ENCODE measurements at places on chromosomes 6 and 20.

DNA sequence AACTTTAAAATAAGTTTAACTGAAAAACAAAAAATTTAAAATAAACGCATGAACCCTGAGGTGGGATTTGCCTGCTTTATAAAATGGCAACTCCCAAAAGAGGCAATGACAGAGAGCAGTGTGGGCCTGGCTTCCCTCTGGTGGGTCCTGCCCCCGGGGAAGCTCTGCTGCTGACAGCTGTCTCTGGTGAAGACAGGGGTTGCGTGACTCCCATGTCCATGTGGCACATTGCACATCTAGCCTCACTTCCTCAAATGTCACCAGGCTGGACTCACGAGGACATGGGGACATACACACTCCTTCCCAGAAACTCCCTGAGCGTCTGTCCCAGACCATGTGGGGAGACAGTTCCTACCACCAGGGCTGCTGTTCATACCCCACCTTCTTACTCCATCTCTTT is 66.2 kb downstream of the ABHD12 start:
- no peak for DNase-seq

DNA sequence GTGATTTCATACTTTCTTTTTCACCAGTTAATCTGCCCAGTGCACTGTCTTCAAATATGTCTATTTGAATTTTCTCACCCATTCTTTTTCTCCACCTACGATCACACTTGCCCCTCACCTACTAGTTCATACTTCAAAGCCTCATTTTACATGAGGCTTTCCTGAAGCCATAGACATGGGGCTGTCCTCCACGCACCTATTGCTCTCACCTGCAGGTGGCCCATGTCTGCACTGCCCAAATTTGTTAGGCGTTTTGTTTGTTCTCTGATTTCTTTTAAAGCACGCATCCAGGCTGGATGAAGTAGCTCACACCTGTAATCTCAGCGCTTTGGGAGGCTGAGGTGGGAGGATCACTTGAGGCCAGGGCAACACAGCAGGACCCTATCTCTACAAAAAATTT is 106.8 kb upstream of the RIPOR2 start:
- DNase-seq = no peak

DNA sequence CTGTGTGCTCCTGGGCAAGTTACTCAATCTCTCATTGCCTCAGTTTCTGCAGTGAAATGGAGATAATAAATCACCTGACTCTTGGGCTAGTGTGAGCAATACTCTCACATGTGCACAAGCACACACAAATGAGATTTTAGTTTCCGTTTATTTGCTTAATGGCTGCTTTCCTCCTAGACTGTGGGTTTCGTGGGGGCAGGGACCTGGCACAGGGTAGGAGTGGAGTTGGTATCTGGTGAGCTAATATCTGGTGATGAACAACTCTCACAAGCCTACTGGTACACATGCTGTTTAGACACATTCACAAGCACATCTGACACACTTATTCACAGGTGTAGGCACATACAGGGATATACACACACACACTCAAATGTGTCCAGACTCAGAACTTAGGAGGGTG is 73.8 kb downstream of the TOX2 start:
- no peak for DNase-seq

DNA sequence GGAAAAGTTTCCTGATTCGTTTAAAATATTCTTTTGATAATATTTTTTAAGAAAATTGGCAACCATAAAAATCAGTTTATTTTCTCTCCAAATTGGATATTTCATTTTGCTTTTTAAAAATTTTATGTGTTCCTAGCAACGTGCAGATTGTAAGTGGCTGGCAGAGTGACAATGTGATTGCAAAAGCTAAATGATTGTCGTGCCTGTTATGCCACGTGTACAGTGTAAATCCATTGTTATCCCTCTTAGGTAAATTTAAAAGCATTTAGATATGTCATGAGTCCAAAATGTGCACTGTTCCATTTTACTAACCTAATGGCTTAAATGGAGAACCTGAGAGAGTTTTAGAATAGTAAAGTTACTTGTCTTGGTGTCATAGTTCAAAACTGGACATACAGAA is 94.4 kb upstream of the ADGRF4 start:
- DNase-seq = peak; percentile 6

GRCh38 chr6:46961232-46961631 is 39.5 kb upstream of the ADGRF5 start:
- DNase-seq = no peak

GRCh38 chr6:134908906-134909516 is 40.9 kb downstream of the ALDH8A1 start:
- DNase-seq = peak; percentile 99

- no peak for DNase-seq
Measured at GRCh38 chr6:38599261-38599660, 40.5 kb downstream of the BTBD9 start.

DNA sequence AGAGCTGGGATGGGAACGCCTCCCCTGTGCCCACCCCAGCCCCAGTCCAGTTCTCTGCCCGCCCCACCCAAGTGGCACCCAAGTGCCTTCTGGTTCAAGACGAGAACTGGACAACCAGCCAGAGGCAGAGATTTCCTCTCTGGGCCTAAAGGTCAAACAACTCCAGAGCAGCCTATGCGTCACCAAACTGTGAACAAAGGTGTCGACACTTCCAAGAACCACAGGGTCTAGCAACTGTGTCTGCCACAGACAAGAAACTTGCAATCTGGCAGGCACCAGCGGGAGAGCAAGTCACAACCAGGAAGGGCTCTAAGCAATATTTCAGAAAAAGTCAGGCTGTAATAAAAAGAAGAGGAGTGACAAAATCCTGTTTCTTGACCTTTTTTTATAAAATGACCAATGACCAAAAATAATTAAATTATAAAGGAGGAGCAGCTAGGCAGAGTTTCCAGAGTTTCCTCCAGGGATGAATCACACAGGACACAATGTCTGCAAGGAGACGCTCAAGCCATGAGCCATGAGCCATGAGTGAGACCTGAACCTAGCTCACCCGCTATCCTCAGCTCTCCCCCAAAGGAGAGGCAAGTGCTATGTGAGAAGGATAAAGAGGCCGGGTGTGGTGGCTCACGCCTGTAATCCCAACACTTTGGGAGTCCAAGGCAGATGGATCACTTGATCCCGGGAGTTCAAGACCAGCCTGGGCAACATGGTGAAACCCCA is 11.1 kb downstream of the EDEM2 start:
- DNase-seq = no peak

DNA sequence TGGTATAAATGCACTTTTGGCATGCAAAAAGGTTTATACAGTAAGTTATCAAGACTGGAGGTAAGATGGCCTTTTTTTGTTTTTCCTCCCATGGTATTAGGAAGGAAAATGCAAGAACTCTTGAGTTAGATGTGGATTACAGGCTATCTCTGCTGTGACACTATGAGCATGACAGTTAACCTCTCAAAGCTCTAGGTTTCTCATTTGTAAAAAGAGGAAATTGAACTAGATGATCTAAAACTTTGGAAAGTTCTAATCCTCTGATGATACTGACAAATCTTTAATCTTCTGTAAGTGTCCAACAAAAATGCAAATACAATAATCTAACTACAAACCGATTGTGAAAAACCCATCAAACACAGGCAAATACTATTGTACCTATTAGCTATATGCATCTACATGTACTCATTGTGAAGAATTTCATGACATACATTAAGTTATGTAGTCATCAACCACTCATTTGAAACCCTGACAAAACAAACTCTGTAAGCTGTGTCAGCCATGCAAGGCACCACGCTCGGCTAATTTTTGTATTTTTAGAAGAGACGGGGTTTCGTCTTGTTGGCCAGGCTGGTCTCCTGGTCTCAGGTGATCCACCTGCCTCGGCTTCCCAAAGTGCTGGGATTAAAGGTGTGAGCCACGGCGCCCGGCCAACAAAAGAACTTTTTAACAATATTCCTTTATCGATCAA is 4.2 kb downstream of the CDK19 start:
- no peak for DNase-seq

- peak; percentile 60 for DNase-seq
Measured at GRCh38 chr6:149563203-149563927, 2.8 kb upstream of the GINM1 start.

GRCh38 chr20:42380287-42380686 is 762.1 kb upstream of the CHD6 start:
- no peak for DNase-seq

GRCh38 chr6:37008484-37009465 is 3.3 kb downstream of the FGD2 start:
- DNase-seq = no peak

GRCh38 chr6:22670605-22671004 is 101.2 kb downstream of the HDGFL1 start:
- DNase-seq = no peak

- DNase-seq = no peak
Measured at GRCh38 chr6:152091851-152092341, 284.4 kb downstream of the ESR1 start.

DNA sequence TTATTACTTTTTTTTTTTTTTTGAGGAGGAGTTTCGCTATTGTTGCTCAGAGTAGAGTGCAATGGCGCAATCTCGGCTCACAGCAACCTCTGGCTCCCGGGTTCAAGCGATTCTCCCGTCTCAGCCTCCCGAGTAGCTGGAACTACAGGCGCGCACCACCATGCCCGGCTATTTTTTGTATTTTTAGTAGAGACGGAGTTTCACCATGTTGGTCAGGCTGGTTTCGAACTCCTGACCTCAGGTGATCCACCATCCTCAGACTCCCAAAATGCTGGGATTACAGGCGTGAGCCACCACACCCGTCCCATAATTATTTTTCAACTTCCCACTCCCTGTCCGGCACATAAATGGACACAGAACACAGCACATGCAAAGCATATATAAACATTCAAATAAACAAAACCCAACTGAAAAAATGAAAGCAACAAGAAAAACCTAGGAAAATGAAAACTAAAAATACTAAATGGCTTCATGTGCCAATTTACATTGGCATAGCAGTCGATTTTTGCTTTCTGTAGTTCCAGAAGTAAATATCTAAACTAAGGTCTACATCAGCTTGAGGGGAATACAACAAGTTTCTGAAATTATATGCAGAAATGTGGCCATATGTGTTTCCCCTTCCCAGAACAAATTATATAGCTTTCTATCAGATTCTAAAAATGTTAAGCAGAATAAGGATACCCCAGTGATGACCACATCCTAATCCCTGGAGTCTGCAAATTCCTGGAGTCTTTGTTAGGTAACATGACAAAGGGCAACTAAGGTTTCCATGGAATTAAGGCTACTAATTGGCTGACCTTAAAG is 113.9 kb downstream of the HFE start:
- no peak for DNase-seq

All from GM04504 (cell line).